ENCODE measurements at places on chromosomes 3 and 15.

DNA sequence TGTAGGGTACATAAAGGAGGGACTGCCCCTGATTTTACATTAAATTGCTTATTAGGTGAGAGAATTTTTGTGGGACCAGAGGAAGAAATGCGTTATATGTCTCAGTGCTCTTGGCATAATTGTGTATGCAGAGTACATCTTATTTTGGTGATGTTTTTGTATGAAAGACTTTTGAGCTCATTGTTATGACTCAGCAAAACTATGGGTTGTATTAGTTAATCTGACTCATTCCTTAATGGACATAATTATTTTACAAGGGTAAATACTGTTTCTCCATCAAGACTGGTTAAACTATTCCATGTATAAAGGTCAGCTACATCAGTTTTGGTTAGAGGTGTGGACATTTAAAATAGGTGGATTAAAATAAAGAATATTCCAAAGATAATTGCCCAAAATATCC lies 156.8 kb downstream of the ALCAM start:
- DNase-seq, result no peak

DNA sequence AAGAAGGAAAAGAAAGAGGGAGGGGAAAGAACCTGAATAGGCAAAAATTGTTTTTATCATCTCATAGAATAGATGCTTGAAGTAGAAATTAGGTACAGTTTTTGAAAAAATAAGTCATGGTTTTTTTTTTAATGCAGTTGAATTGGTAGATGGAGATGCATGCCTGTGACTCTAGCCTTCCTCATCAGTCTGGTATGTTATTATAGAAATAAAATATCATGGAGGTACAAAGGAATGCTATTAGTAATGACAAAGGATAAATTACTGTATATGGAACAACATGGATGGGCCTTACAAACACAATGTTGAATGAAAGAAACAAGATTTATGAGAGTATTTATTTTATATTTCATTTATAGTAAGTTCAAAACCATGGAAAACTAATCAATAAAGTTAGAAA lies 162.4 kb upstream of the GALNT15 start:
- peak; percentile 70 for DNase-seq

GRCh38 chr3:132145833-132146232 lies 111.0 kb upstream of the CPNE4 start:
- DNase-seq, result no peak

- peak; percentile 40 for DNase-seq
Measured at GRCh38 chr3:139319428-139320402, 24.1 kb upstream of the MRPS22 start.

DNA sequence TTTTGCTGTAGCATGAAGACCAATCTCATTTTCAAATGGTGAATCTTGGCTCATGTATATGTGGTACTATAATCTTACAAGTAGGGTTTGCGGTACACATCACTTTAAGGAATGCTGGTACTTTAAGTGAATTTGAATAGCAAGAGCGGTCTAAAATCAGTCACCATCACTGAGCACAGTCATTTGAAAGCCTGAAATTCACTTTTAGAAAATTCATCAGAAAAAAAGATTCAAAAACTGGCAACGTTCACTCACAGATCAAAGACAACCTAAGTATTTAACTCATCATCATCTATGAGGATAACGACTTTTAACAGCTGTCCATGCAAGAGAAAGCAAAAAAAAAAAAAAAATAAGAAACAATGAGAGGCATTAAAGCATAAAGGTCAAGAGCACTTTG lies 111.6 kb downstream of the FHIT start:
- no peak for DNase-seq

- no peak for DNase-seq
Measured at GRCh38 chr3:72269475-72269874, 484.5 kb upstream of the PROK2 start.

DNA sequence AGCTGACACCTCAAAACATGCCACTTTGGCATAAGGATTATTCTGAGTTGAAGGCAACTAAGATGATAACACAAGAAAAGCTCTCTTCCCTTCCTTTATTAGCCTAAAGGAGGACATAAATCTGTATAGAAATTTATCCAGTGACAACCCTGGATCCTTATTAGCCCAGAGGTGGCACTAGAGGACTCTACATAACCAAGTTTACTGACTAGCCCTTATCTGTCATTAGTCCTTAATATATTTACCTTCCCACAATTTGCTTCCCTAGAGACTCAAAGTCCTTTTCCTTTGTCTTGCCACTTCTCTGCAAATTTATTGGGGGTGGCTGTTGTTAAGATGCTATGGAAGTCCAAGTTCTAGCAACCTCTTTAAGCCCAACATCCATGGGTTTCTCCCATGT lies 26.7 kb downstream of the CEP70 start:
- no peak for DNase-seq

GRCh38 chr15:101810876-101811275 lies 1.1 kb upstream of the OR4F15 start:
- no peak for DNase-seq

GRCh38 chr3:4418156-4418555 lies 48.9 kb downstream of the SUMF1 start:
- DNase-seq, result peak; percentile 89

DNA sequence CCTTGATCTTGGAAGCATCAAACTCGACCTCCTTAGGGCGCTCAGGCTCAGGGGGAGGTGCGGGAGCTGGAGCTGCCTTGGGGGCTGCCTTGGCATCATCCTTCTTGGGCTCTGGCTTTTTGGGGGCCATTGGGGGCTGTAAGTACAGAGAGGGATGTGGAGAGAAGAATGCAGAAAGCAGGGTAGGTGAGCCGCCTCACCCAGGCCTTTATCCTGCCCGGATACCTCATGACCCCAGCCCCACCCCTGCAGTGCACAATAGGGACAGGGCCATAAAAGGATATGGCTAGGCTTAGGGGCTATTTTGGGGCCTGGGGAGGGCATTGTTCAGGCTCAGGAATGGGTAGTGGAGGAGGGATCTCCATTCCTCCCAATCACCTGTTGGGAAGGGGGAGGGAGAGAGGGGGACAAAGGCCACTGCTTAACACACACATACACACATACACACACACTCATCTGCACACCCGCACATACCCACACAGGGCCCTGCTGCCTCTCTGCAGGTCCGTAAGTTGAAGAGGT lies at the start of gene MYL3:
Gene MYL3 (minus strand): TSS at position 184 of the 522 bp plus-strand sequence. CDS start 54 bp downstream, at position 130.
- no peak for DNase-seq

- DNase-seq, result peak; percentile 95
Measured at GRCh38 chr15:85329561-85330422, 50.6 kb upstream of the AKAP13 start.

DNA sequence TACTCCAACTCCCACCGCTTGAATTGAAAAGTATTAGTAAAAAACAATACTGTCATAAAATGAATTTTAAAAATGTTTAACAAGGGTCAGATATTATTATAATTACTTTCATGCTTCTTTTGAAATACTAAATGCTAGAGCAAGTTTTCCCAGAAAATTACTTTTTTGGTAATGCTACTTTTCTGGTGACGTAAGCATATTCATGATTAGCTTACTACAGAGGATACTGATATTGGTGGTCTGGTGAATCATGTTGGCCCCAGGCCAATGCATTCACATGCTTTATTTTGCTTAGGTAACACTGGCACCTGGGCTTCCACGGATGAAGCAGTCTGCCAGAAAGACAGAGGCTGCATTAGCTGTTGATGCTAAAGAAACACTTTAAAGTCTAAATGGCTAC lies 12.4 kb downstream of the SPATA16 start:
- DNase-seq, result no peak

GRCh38 chr3:77660718-77661117 lies 620.8 kb downstream of the ROBO2 start:
- no peak for DNase-seq

GRCh38 chr15:64702816-64703631 lies 72.4 kb downstream of the RBPMS2 start:
- DNase-seq, result peak; percentile 90

All from LHCN-M2 (cell line).